Activated naive CD4-positive, alpha-beta T cell treated with anti-CD3 and anti-CD28 coated beads for 36 hours (primary cell): ENCODE measurements at places on chromosomes 5 and 9. TPM values are rescaled to one million over a fixed set of nuclear protein-coding genes. Genes with fewer than 3 reads are reported as not detected.

DNA sequence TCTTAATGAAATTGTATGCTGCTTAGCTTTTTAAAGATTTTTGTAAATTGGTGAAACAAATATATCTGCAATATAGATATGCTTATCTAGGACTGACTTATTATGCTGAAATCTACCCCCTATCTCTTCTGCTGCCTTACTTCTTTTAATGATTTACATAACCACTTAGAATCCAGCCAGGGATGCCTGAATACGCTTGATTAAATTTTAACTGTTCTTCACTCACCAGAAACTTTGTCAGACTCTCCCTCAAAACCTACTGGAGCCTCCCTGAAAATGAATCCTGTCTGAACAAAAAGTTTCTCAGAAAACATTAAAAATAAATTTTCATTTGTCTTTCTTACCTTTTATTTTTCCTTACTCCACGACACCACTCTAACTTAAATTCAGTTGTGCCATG, 111.7 kb downstream of the ST8SIA4 start:
- H3K4me1 ChIP-seq = peaks cover 7% of the 10 kb centered on the region
- no peak for DNase-seq
- H3K27ac ChIP-seq = no peak overlapping the region
- peaks cover 6% of the 10 kb centered on the region for H3K36me3 ChIP-seq

The SLC30A5 gene
- total RNA-seq = 36.2 TPM

DNA sequence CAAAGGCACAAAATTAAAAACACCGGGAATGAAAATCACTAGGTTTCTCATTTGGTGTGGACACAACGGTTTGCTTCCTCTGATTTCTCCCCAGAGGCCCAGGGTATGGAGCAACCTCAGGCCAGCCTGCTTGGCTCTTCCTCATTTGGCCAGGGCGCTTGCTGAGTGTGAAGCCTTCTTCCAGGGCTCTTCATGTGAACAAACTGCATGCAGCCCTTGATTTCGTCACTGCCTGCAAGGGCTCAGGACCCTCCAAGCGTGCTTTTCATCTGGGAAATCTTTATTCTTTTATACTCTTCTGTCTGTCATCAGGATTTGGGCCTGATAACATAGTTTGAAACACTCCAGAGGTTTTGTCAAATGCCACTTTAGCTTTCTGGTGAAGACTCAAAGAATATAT, 122.6 kb upstream of the KLF4 start:
- no peak overlapping the region for H3K4me3 ChIP-seq
- peaks cover 2% of the 10 kb centered on the region for H3K27me3 ChIP-seq
- H3K4me1 ChIP-seq = no peaks in the 10 kb centered on the region

DNA sequence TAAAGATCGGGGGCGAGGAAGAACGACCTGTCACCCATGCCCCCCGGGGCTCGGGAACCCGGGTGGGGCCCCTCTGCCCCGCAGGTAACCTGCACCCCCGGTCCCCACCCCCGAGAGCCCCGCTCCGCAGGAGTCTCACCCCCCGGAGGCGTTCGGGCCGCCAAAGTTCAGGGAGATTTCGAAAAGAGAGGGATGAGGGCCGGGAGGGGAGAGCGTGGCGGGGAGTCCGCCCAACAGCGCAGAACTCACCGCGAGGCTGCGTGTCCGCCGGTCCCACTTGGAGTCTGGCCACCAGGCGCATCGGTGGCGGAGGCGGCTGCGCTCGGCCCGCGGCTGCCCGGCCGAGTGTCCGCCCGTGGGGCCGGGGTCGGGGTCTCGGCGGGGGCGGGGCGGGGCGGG, at the start of gene PHF19:
Gene PHF19, minus strand, starts transcription at position 347 of the 399 bp plus-strand sequence. CDS start 2,447 bp downstream, outside the sequence.
- peak within 1 kb of the TSS; percentile 87 for H3K4me3 ChIP-seq
- H3K36me3 ChIP-seq = peaks cover 60% of the 10 kb centered on the region
- peak within 1 kb of the TSS; percentile 98 for H3K27ac ChIP-seq
- no peaks in the 10 kb centered on the region for H3K27me3 ChIP-seq
- DNase-seq = peak; percentile 69

DNA sequence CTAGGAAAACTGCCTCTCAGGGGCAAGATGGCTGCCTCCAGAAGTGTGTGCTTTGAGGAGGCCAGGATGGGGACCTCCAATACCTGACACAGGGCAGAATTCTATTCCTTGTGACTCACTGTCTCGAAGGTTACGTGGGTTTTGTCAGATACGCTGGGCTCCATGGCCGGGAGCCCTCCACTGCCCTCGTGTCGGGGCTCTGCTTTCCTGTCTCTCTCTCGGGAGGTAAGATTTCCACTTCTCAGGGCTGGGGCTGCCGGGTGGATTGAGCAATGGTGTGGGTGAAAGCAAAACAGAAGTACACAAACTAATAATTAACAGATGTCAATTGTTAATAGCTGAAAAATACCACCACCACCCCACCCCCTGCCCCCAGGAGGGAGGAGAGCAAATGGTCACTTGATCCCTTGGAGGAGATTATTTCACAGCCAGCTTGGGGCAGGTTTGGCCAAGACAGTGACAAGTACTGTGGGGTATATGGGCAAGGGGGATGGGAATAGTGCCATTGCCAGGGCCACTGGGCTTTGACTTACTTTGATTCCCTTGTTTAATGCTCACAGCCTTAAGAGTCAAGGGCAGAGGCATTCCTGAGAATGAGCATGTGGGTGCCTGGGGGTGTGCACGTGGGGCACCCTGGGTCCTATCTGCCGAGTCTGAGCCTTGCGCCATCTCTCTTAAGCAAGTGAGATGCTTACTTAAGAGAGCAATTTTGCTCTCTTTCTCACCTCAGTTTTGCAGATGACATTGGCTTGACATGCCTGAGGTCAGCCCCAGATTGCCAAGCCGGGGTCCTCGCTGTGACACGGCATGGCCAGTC, 28.8 kb upstream of the DAB2IP start:
- no peak overlapping the region for H3K4me3 ChIP-seq
- peaks cover 2% of the 10 kb centered on the region for H3K27me3 ChIP-seq
- DNase-seq = no peak
- no peaks in the 10 kb centered on the region for H3K36me3 ChIP-seq
- no peak overlapping the region for H3K27ac ChIP-seq
- no peaks in the 10 kb centered on the region for H3K4me1 ChIP-seq

- H3K36me3 ChIP-seq = peaks cover 1% of the 10 kb centered on the region
- no peaks in the 10 kb centered on the region for H3K27me3 ChIP-seq
- DNase-seq = no peak
- H3K4me3 ChIP-seq = no peak overlapping the region
- peaks cover 17% of the 10 kb centered on the region for H3K4me1 ChIP-seq
These were observed 24.0 kb downstream of the LYRM7 start for GRCh38 chr5:131194725-131195124.

The LPAR1 gene
- not detected for total RNA-seq

GRCh38 chr5:78235289-78235688, 59.2 kb downstream of the AP3B1 start:
- DNase-seq = no peak
- peaks cover 8% of the 10 kb centered on the region for H3K4me1 ChIP-seq
- H3K27ac ChIP-seq = no peak overlapping the region
- H3K36me3 ChIP-seq = peaks cover 14% of the 10 kb centered on the region

The FABP6 gene
- total RNA-seq = not detected

The GARIN3 gene
- total RNA-seq = 3.6 TPM

The ERCC8 gene
- total RNA-seq = 7.8 TPM

- no peak within 1 kb of the TSS for H3K4me3 ChIP-seq
- DNase-seq = no peak
- H3K27me3 ChIP-seq = peaks cover 4% of the 10 kb centered on the region
- no peaks in the 10 kb centered on the region for H3K4me1 ChIP-seq
- peaks cover 6% of the 10 kb centered on the region for H3K36me3 ChIP-seq
These were observed at the start of gene GPR151 for GRCh38 chr5:146516151-146516475. GPR151 (minus strand) TSS chr5:146516190; CDS start chr5:146516113, 77 bp downstream.

DNA sequence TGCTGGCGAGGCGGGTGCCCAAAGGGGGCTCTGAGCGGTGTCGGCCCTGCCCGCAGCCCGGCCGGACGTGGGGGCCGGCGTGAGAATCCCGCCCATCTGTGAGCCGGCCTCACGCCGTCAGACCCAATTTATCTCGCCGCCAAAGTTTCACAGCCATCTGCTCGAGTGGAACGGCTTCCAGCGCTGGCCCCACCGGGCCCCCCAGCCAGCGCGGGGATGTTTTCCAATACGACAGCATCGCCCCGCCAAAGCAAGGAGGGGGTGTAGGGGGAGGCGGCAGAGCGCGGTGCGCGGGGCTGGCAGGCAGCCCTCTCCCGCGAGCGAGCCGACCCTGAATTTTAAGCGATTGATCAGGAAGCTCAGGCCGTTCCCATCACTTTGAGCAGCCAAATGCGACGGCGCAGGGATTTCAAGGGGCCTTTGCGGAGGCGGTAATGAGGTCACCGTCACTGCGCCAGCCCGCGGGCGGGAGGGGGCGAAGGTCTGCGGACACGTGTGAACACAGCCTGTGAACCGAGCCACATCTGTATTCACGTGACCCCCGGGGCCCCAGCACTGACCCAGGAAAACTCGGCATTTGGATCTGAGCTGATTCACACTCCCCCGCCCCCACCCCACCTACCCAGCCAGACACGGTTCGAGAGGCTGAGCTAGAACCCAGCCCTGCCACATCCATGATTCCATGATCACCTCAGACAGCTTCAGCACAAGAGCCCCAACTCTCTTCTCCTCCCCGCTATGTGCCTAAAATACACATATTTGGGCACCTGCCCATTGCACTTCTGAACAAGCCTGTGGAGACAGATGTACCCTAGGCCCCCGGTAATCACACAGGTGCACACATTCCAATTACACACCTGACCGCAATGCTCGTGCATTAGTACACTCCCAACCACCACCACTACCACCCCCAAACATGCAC, 47.8 kb upstream of the PSD2 start:
- H3K4me3 ChIP-seq = peak overlapping the region; percentile 72
- peak; percentile 64 for DNase-seq
- H3K36me3 ChIP-seq = no peaks in the 10 kb centered on the region
- peak overlapping the region; percentile 10 for H3K27ac ChIP-seq
- peaks cover 20% of the 10 kb centered on the region for H3K27me3 ChIP-seq
- peaks cover 21% of the 10 kb centered on the region for H3K4me1 ChIP-seq

The ADAMTSL1 gene
- not detected for total RNA-seq

The SHLD3 gene
- 2.9 TPM for total RNA-seq

DNA sequence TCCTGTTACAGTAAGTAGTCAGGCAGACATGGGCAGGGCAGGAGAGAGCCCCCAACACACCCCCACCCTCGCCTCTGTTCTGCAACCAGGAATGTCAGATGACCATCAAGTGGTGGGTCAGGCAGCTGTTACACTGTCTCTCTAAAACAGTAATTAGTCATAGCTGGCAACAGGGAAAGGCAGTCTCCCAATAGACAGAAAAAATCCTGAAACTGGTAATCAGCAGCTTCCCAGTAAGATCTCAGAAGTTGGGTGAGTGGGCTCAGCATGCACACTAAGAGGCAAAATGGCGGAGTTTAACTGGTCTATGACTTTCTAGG, 90.2 kb downstream of the C5orf15 start:
- no peak for DNase-seq
- H3K27ac ChIP-seq = no peak overlapping the region
- H3K4me1 ChIP-seq = peaks cover 42% of the 10 kb centered on the region
- H3K4me3 ChIP-seq = no peak overlapping the region

The TAF11L12 gene
- total RNA-seq = not detected

The GABRA6 gene
- not detected for total RNA-seq

- H3K4me3 ChIP-seq = no peak overlapping the region
- H3K27ac ChIP-seq = no peak overlapping the region
- DNase-seq = peak; percentile 22
- no peaks in the 10 kb centered on the region for H3K27me3 ChIP-seq
- no peaks in the 10 kb centered on the region for H3K36me3 ChIP-seq
These were observed 6.2 kb upstream of the SPINK4 start for GRCh38 chr9:33233626-33234342.

DNA sequence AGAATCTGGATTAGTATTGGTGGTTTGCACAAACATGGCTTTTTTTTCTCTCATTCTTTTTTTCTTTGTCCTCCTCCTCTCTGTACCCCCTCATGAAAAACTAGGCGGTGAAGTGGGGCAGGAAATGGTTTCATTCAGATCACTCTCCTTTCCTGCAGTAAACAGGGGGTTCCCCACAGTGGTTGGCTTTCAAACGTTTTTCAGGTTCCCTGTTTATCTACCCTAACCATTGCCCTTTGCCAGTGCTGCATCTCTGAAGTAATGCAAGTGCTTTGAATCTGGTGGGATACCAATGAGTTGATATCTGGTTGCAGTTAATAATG, 29.8 kb downstream of the NR4A3 start:
- no peaks in the 10 kb centered on the region for H3K27me3 ChIP-seq
- H3K4me1 ChIP-seq = peaks cover 27% of the 10 kb centered on the region
- DNase-seq = peak; percentile 47
- no peak overlapping the region for H3K4me3 ChIP-seq

GRCh38 chr5:41334758-41335157, 121.4 kb upstream of the C6 start:
- H3K27me3 ChIP-seq = no peaks in the 10 kb centered on the region
- DNase-seq = no peak
- H3K4me3 ChIP-seq = no peak overlapping the region
- H3K27ac ChIP-seq = no peak overlapping the region
- H3K36me3 ChIP-seq = no peaks in the 10 kb centered on the region

DNA sequence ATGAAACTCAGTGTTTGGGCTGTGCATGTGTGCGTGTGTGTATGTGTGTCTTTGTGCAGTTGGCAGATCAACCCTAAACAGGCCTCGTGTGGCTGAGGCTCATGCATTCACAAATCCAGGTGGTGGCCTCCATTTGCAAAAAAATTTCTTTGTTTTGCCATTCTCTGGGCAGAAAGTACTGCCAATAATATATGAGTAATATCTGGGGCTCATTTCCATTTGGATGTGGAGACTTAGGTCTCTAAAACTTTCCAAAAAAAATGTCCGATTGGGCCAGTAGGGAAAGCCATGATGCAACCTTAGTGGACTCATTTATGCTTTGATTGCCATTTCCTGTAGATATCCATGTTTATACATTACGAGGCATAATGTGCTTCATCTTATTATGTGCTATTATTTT, 77.9 kb upstream of the RPS23 start:
- H3K4me1 ChIP-seq = peaks cover 50% of the 10 kb centered on the region
- no peaks in the 10 kb centered on the region for H3K36me3 ChIP-seq
- peak overlapping the region; percentile 57 for H3K27ac ChIP-seq
- DNase-seq = no peak
- no peaks in the 10 kb centered on the region for H3K27me3 ChIP-seq

The AHRR gene
- 5.5 TPM for total RNA-seq

DNA sequence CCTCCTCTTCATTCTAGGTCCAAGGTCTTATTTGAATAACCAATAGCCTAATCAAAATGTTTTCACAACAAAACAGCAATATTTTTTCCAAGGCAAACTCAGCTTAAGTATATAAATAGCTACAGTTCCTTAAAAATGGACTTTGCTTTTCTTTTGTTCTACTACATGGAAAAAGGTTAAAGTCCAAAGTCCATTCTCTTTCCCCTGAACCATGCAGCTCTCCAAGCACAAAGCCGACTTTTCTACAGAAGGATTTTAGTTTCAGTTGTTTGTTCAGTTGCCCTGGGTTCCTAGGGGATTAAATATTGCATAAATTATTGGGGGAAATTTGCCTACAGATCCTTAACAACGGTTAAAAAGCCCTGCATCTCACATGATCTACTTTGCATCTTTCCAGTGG, 677.0 kb upstream of the KLF4 start:
- peaks cover 1% of the 10 kb centered on the region for H3K36me3 ChIP-seq
- no peaks in the 10 kb centered on the region for H3K27me3 ChIP-seq
- DNase-seq = no peak

GRCh38 chr5:59126708-59127573, 544.1 kb downstream of the RAB3C start:
- DNase-seq = no peak
- peaks cover 27% of the 10 kb centered on the region for H3K4me1 ChIP-seq
- H3K27me3 ChIP-seq = no peaks in the 10 kb centered on the region
- H3K4me3 ChIP-seq = no peak overlapping the region
- H3K36me3 ChIP-seq = no peaks in the 10 kb centered on the region
